SJCRH30 (cell line): ENCODE measurements at places on chromosomes 16 and 17. TPM values are rescaled to one million over a fixed set of nuclear protein-coding genes. Genes with fewer than 3 reads are reported as not detected.

DNA sequence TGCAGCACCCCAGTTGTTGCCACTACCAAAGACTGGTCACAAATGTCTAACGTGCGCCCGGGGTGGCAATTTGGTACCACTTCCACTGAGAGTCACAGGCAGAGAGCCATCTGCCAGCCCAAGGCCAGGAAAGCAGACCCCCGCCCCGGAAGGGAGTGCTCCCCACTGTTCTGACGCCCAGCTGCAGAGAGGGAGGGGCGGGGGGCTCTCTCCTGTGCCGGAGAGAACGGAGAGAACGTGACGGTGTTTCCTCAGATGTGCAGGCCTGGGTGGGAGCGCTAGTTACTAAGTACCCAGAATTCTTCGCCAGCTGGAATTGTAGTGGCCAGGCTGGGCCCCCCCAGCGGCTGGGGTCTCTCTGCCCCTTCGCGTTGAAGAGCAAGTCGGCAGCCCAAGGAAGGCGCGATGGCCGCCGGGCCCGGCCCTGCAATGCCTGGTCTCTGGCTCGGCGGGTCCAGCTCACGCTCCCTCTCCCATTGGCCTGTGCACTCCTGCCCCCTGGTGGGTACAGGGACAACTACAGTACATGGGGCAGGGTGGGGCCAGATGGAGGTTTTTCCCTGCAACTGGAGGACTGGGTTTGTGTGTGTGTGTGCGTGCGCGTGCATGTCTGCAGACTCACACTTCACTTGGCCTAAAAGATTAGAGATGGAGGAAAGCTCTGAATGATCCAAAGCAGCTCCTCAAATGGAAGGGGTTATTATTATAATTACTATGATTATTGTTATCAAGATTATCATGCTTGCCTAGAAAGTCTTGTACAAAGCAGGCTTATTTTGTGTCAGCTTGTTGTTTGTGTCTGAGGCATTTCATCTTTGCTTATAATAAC is 107.1 kb downstream of the AMFR start:
- H3K36me3 ChIP-seq, result no peaks in the 10 kb centered on the region
- no peaks in the 10 kb centered on the region for H3K27me3 ChIP-seq
- H3K27ac ChIP-seq, result no peak overlapping the region
- peak overlapping the region; percentile 46 for H3K4me3 ChIP-seq
- peak; percentile 81 for DNase-seq

- H3K27me3 ChIP-seq, result peaks cover 36% of the 10 kb centered on the region
- no peaks in the 10 kb centered on the region for H3K4me1 ChIP-seq
- H3K36me3 ChIP-seq, result no peaks in the 10 kb centered on the region
- no peak for DNase-seq
Measured at GRCh38 chr17:79769570-79770506, 8.1 kb upstream of the CBX2 start.

DNA sequence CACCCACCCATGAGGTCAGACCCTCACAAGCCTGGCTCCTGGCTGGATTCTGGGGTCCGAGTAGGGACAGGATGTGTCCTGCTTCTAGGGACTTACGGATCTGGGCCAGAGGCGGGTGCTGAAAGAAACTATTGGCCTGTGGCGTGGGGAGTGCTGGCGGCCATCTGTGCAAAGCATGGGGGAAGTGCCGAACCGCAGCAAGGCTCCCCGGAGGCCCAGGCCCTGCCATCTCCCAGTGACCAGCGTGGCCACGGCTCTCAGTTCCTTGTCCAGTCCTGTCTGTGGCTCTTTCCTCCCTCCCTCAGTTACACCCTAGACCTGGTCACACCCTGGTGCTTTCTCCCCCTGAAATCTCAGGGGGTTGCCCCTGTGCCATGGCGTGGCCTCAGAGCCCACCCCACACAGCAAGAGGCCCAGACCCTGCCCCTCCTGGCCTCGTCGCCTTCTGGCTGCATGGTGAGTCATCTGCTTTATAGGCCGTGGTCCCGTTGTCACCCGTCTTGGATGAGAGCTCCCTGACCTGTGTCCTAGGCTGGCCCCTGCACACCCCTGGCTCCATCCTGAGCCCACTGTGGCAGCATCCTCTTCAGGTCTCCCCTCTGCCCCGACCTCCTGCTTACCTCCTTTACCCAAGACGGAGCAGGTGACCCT is 54.5 kb downstream of the PRMT7 start:
- no peaks in the 10 kb centered on the region for H3K36me3 ChIP-seq
- H3K4me3 ChIP-seq, result no peak overlapping the region
- no peak overlapping the region for H3K27ac ChIP-seq
- DNase-seq, result no peak
- no peaks in the 10 kb centered on the region for H3K27me3 ChIP-seq

DNA sequence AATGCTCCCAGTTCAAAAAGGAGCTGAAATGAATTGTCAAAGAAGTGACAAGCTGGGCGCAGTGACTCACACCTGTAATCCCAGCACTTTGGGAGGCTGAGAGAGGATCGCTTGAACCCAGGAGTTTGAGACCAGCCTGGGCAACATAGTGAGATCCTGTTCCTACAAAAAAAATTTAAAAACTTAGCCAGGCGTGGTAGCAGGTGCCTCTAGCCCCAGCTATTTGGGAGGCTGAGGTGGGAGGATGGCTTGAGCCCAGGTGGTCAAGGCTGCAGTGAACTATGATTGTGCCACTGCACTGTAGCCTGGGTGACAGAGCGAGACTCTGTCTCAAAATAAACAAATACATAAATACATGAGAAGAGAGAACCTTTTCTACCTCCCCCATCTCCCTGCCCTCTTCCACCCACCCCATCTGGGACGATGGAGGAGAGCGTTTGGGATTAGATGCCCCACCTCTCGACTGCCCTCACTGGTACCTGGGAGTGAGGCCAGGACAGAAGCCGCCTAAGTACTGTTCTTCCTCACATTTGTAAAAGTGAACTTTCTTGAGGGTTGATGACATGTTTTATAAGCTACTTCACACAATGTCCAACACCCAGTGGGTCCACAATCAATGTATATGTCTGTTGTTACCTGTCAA is 2.4 kb downstream of the IL4R start:
- no peak for DNase-seq
- no peaks in the 10 kb centered on the region for H3K27me3 ChIP-seq
- peaks cover 10% of the 10 kb centered on the region for H3K36me3 ChIP-seq
- peaks cover 34% of the 10 kb centered on the region for H3K4me1 ChIP-seq
- H3K27ac ChIP-seq, result no peak overlapping the region

- H3K4me1 ChIP-seq, result no peaks in the 10 kb centered on the region
- H3K27ac ChIP-seq, result no peak overlapping the region
- H3K36me3 ChIP-seq, result no peaks in the 10 kb centered on the region
- no peaks in the 10 kb centered on the region for H3K27me3 ChIP-seq
- no peak for DNase-seq
- H3K4me3 ChIP-seq, result no peak overlapping the region
Measured at GRCh38 chr16:77938913-77939312, 83.4 kb upstream of the CLEC3A start.

- DNase-seq, result no peak
- H3K4me3 ChIP-seq, result no peak overlapping the region
- peaks cover 14% of the 10 kb centered on the region for H3K4me1 ChIP-seq
- peaks cover under 1% of the 10 kb centered on the region; the same call in 1 of the 2 replicates for H3K36me3 ChIP-seq
- no peaks in the 10 kb centered on the region for H3K27me3 ChIP-seq
Measured at GRCh38 chr17:55388842-55389241, 32.8 kb downstream of the MMD start.

- peaks cover 4% of the 10 kb centered on the region; the same call in 1 of the 2 replicates for H3K27me3 ChIP-seq
- H3K4me1 ChIP-seq, result peaks cover 5% of the 10 kb centered on the region; the same call in 1 of the 2 replicates
- H3K36me3 ChIP-seq, result no peaks in the 10 kb centered on the region
- H3K4me3 ChIP-seq, result no peak overlapping the region
- H3K27ac ChIP-seq, result no peak overlapping the region
Measured at GRCh38 chr17:43740541-43740940, 18.1 kb downstream of the SOST start.

DNA sequence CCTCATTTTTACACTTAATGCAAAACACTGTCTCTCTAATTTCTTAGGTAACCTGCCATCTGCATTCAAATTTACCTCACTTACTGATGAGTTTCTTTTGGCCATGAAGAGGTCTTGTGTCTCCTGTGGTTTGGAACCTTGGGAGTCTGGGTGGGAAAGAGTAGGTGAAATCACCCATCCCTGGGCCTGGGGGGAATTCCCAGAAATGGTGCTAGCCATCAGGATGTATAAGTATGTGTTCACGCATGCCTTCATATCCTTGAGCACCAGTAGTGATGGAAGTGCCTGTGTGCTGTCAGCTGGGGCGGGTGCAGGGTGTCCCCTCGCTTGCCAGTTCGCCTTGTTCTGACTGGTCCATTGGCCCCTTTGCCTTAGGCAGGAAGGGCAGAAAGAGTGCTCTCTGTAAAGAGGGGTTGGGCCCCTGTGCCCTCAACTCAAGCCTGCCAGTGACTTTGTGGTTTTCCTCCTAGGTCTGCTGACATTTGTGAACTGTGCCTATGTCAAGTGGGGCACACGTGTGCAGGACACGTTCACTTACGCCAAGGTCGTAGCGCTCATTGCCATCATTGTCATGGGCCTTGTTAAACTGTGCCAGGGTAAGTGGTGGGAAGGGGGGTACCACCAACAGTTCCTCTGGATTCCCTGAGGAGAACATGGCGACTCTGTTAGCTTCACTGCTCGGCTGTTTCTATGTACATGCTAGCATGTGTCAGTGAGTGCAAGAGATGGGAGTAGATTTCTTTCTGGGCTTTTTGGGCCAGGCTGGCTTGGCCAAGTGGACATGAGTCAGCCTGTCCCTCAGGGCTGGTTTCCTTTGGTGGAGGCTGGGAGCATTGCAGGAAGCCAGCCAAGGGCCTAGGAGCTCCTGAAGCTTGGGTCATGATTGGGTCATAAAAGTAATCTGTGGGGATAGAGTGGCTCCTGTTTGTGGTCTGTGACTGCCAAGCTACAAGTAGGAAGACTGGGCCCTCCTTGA is 23.2 kb downstream of the SLC7A6OS start:
- H3K27me3 ChIP-seq, result no peaks in the 10 kb centered on the region
- no peak overlapping the region for H3K27ac ChIP-seq
- no peaks in the 10 kb centered on the region for H3K4me1 ChIP-seq
- H3K4me3 ChIP-seq, result no peak overlapping the region

GRCh38 chr17:81631482-81631881 is 5.4 kb downstream of the NPLOC4 start:
- no peaks in the 10 kb centered on the region for H3K4me1 ChIP-seq
- no peak overlapping the region for H3K27ac ChIP-seq
- no peak overlapping the region for H3K4me3 ChIP-seq
- no peak for DNase-seq

DNA sequence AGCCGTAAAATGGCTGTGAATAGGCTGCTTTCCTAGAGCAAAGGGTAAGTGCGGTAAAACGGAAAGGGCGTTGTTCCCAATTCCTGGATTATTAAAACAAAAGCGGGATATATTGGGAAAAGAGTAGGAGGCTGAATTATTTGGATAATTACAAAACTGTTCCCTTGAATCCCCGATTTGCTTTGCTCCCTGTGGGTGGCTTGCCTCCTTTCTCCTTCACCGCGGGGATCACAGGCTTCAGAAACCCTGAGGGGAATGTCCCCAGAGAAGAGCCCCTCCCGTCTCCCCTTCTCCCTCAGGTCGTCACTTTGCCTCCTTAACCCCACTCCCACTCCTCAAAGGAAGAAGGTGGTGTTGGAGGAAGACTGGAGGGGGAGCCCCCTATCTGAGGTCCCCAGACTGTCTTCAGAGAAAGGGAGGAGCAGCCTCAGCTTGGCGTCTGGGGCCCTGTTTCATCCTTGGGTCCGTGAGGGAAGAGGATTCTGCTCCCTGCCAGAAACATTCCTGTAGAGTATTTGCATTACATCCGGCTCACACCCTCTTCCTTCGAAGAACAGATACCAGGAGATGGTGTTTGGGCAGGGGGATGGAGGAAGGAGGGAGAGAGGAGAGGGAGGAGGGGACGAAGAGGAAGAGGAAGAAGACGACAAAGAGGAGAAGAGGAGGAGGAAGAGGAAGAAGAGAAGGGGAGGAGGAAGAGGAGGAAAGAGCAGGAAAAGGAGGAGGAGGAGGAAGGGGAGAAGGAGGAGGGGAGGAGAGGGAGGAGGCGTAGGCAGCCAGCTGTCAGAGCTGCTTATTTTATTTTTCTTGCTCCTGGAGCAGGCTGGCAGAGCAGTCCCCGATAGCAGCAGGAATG is 31.8 kb downstream of the MRM1 start:
- no peak overlapping the region for H3K27ac ChIP-seq
- no peak overlapping the region for H3K4me3 ChIP-seq
- H3K4me1 ChIP-seq, result no peaks in the 10 kb centered on the region
- H3K36me3 ChIP-seq, result no peaks in the 10 kb centered on the region
- peaks cover 23% of the 10 kb centered on the region for H3K27me3 ChIP-seq

DNA sequence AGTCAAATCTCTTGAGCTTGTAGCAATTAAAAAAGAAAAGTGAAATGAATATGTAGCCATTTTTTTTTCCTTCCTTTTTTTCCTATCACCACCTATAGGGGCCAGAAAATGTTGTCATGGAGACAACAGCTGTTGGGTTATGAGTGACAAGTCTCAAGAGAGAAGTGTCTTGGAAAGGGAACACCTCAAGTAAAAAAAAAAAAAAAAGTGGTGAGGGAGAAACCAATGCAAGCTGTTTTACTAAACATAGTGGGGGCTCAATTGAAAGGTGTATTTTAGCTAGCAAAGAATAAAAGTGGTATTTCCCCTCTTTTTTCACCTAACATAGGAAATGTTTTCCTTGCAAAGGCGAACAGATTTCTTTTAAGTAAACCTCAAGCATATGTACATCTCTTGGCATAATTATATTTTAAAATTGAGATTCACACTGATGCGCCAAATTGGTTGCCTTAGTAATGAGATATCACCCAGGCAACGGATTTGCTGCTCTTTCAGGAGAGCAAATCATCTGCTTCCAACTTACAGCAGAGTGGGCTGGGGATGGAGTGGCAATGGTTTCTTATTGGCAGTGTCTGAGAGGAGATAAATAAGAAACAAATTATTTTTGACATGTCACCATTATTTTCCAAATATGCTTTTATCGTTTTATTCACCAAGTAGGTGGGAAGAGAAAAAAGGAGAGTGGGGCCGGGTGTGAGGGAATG is 183.6 kb downstream of the MYO1D start:
- H3K27ac ChIP-seq, result no peak overlapping the region
- H3K36me3 ChIP-seq, result no peaks in the 10 kb centered on the region
- H3K4me1 ChIP-seq, result no peaks in the 10 kb centered on the region
- no peak overlapping the region for H3K4me3 ChIP-seq

DNA sequence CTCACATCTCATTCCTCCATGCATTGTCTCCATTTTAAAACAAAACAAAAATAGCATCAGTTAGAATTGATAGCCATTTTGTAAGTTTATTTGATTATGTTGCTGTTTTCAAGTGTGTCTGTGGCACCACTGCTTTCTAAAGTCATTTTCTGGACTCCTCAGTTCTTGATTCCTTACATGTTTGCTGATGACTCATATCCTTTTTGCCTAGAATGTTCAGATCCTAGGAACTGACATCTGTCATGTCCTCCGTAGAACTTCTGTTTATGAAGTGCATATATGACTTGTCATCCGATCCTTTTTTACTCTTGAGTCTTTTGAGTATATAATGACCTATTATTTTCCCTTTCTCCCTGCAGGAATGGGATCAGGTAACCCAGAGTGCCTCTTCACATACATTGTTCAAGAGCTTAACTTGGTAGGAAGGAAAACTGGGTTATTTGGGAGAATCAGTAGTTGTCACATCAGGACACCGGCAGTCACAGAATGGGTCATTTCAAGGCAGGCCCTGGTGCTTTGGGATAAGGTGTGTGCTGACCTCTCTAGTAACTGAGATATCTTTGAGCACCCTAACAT is 69.2 kb downstream of the MAP2K4 start:
- no peak overlapping the region for H3K27ac ChIP-seq
- no peak overlapping the region for H3K4me3 ChIP-seq
- H3K4me1 ChIP-seq, result peaks cover 10% of the 10 kb centered on the region
- H3K36me3 ChIP-seq, result no peaks in the 10 kb centered on the region

The PTX4 gene
- total RNA-seq, result not detected in 2 replicates

The GUCY2D gene
- total RNA-seq, result not detected in 2 replicates

The GPR142 gene
- not detected in 2 replicates for total RNA-seq
